NCI-H2081 (cell line): ENCODE measurements at places on chromosomes 16 and 17.

- no peak for DNase-seq
Measured at GRCh38 chr16:87161822-87162676, 155.1 kb downstream of the C16orf95 start.

DNA sequence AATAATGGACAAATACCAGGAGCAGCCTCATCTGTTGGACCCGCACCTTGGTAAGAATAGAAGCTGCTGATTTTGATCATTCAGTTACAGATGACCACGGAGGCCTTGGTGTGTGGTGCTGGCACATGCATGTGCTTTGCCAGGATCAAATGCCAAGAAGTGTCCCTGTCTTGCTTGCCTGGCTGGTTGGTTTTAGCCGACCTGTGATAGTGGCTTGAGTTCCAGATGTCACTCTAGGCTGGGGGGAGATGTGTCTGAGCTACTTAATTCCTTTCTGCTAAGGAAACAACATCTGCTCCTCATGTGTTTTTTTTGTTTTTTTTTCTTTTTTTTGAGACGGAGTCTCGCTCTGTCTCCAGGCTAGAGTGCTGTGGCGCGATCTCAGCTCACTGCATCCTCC, 4.3 kb downstream of the TBCD start:
- DNase-seq, result no peak

GRCh38 chr16:87044032-87044382, 273.2 kb downstream of the C16orf95 start:
- no peak for DNase-seq

DNA sequence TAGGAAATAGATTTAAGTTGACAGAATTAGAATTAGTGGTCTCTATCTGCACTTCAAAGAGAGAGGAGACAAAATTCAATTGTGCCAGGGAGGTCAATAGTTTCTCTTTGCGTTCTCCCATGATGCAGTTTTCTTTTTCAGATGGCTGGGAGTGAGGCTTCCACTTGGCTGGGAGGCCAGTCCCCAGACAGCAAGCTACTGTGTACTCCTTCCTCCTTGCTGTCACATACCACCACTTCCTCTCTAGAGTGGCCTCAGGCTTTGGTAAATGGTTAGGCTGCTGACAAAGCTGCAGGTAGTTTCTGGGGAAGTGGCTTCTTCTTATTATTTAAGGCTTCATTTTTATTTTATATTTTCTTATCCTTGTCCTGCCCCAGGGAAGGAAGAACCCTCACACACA, 106.2 kb upstream of the HS3ST4 start:
- DNase-seq, result no peak
